ENCODE measurements at places on chromosomes 2 and 18. TPM values are rescaled to one million over a fixed set of nuclear protein-coding genes. Genes with fewer than 3 reads are reported as not detected.

GRCh38 chr2:238136820-238137537, 1.5 kb upstream of the KLHL30 start:
- no peak for DNase-seq
- H3K27me3 ChIP-seq = peaks cover 7% of the 10 kb centered on the region
- no peak overlapping the region for H3K27ac ChIP-seq
- no peaks in the 10 kb centered on the region for H3K4me1 ChIP-seq
- no peak overlapping the region for H3K4me3 ChIP-seq

- DNase-seq = no peak
- H3K4me3 ChIP-seq = no peak overlapping the region
- H3K27ac ChIP-seq = no peak overlapping the region
- H3K27me3 ChIP-seq = no peaks in the 10 kb centered on the region
- no peaks in the 10 kb centered on the region for H3K36me3 ChIP-seq
These were observed 93.6 kb upstream of the FZD5 start for GRCh38 chr2:207863345-207863744.

- H3K27me3 ChIP-seq = no peaks in the 10 kb centered on the region
- H3K36me3 ChIP-seq = no peaks in the 10 kb centered on the region
- H3K4me1 ChIP-seq = no peaks in the 10 kb centered on the region
- DNase-seq = peak; percentile 44
These were observed 84.0 kb downstream of the LIPG start for GRCh38 chr18:49645841-49646351.

The UGT1A9 gene
- not detected for total RNA-seq
